NCI-H1105 treated with DMSO at 0.1 percent for 48 hours (cell line): ENCODE measurements at places on chromosomes 5 and 9.

GRCh38 chr9:97419309-97419867 is 7.5 kb downstream of the TDRD7 start:
- no peak for DNase-seq

- DNase-seq = peak; percentile 78
Observed at GRCh38 chr5:43041669-43042175, 1.6 kb upstream of the ANXA2R start.

DNA sequence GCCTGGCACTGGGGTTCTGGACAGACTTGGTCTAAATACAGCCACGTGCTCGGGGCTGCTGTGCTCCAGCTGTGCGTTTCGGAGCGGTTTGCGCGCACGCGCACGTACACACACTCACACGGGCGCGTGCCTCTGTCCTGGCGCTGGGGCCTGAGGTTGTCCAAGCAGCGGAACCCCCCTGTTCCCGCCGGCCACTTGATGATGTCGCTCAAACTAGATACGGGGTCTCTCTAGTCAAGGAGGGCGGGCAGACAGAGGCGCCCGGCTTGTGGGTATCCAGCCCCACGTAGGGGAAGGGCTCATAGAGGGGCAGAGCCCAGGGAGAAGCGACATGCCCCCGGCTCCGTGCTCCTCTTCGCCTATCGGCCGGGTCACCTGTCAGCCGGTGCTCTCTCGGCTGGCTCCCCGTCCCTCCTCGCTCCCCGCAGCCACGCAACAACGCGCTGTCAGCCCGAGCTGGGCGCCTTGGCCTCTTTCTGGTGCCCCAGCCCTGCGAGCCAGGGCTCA is 8.9 kb downstream of the NR2F1-AS1 start:
- no peak for DNase-seq

GRCh38 chr5:173920024-173920753 is 32.0 kb downstream of the CPEB4 start:
- DNase-seq = peak; percentile 63

DNA sequence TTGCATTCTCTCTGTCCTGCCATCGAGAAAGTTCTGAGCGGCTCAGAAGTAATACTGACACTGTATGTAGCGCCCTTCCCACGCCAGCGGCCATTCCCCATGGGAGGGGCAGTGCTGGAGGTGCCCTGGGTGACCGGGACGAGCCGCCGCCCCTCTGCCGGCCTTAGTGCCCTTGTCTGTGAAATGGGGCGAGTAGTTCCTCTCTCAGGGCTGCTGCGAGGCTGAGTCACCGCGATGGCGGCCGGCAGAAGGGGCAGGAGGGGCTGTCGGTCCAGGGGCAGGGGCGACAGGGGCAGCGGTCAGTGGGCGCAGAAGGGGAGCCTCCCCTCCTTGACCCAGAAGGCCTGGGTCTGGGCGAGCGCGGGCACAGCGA is 148.9 kb downstream of the GAPVD1 start:
- no peak for DNase-seq

DNA sequence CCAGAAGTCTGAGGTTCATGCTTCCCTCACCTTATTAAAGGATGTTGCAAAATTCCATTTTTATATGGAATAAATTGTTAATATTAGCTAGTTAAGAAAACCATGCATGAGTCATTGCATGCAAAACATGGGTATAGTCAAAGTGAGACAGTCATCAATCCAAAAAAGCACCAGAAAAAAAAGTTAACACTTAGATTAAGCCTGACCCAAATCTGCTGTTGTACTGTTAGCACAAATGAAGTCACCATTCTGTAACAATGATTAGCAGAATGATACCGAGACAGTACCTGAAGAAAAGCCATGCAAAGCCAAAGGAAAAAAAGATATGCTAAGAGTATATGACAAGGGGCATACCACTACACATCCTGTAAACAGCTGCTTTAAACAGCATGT is 49.5 kb downstream of the PKD2L2 start:
- no peak for DNase-seq

- DNase-seq = no peak
Observed at GRCh38 chr5:51961154-51961562, 577.9 kb downstream of the ISL1 start.

- no peak for DNase-seq
Observed at GRCh38 chr9:105396441-105396840, 51.4 kb upstream of the FSD1L start.

DNA sequence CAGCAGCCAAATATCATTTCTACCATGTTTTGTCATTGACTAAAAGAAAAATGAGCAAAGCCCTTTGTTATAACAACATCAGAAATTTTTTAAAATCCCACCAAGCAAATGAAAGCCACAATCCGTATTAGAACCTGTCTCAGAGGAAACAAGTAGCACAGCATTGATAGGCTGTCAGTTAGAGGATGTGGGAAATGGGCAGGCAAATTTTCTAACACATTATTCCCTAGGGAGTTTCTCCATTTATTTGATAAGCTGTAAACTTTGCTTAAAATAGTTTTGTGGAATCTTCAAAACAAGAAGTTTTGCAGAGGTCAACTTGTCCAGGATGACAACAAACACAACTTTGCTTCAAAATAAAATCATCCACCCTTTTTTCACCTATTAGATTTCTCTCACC is 53.6 kb upstream of the APC start:
- no peak for DNase-seq

- no peak for DNase-seq
Observed at GRCh38 chr5:149711338-149711737, 18.8 kb upstream of the PPARGC1B start.

DNA sequence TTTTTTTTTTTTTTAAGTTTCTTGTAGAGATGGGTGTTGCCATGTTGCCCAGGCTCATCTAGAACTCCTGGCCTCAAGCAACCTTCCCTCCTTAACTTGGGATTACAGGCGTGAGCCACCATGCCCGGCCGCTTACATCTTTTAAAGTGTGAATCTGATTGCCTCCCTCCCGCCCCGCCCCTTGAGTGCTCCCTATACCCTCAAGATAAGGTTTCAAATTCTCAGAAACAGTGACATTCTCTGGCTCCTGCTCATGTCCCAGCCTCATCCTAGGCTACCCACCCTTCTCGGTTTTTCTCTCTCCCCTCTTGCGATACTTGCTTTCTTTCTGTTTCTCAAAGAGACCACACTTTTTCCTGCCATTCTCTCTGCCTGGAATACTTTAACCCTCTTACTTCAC is 12.4 kb downstream of the MORN5 start:
- DNase-seq = no peak

DNA sequence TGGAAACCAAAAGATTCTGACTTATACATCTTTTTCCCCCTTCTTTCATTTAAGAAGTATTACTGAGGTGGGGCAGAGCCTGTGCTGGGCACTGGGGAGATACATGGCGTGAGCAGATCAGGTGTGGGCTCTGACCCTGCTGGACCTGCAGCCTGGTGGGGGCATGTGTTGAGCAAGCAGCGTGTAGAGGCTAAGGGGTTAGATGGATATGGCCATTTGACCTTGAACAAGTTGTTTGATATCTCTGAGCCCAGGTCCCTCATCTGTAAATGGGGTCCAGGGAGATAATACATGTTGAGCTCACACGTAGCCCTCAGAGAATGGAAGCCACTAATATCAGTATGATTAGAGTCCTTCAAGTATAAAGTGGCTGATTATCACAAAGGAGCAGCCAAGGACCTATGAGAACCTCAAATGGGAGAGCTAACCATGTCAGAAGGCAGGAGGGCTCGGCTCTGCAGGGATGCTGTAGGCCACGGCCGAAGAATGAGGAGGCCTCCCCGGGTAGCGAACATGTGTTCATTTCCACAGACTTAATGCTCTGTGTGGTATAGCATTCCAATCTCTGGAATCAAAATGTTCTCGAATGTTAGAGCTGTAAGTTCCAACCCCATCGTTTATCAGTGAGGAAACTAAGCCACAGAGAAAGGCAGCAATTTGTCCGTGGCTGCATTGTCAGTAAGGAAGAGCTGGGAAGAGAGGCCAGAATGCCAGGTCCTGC is 15.4 kb upstream of the ANGPTL2 start:
- DNase-seq = no peak

GRCh38 chr9:114968671-114969070 is 38.3 kb upstream of the TNFSF8 start:
- no peak for DNase-seq

- DNase-seq = no peak
Observed at GRCh38 chr9:33082538-33083326, 6.3 kb upstream of the SMU1 start.
